ENCODE measurements at places on chromosomes 2 and 18.

GRCh38 chr2:121134728-121135127 lies 150.3 kb downstream of the TFCP2L1 start:
- no peak for DNase-seq

DNA sequence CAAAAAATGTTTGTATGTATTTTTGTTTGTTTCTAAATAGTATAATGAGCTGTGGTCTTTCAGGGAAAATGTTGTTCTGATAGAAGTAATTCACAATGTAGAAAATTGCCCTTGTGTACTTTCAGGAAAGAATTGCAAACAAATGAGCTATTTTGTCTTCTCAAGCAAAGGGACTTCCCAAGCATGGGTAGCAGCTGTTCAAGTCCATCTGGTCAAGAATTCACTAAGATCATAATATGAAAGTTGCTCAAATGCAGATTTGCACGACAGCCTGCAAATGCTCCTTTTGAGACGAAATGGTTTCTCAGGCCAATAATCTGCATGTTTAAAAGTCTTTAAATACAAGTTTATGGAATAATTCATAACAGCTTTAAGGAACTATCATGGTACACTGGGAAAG lies 51.9 kb upstream of the HNMT start:
- no peak for DNase-seq

GRCh38 chr2:11679016-11679415 lies 9.0 kb upstream of the NTSR2 start:
- DNase-seq: no peak

GRCh38 chr18:72799106-72799505 lies 68.7 kb downstream of the NETO1 start:
- DNase-seq: no peak

- DNase-seq: no peak
These were observed 64.0 kb downstream of the LRRTM4 start for GRCh38 chr2:77458216-77458615.

DNA sequence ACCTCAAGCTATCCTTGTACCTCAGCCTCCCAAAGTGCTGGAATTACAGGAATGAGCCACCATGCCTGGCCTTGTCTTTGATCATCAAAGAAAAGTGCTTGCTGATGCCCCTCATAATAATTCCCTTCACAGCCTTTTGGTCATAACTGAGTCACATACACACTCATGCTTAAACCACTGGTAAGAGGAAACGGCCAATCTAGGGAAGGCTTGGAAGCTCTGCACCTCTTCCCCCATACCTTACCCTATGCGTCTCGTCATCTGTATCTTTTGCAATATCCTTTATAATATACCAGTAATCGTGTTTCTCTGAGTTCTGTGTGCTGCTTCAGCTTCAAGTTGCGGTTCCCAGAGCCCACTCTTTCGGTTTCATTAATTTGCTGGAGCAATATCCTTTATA lies 4.8 kb upstream of the RNF138 start:
- no peak for DNase-seq

DNA sequence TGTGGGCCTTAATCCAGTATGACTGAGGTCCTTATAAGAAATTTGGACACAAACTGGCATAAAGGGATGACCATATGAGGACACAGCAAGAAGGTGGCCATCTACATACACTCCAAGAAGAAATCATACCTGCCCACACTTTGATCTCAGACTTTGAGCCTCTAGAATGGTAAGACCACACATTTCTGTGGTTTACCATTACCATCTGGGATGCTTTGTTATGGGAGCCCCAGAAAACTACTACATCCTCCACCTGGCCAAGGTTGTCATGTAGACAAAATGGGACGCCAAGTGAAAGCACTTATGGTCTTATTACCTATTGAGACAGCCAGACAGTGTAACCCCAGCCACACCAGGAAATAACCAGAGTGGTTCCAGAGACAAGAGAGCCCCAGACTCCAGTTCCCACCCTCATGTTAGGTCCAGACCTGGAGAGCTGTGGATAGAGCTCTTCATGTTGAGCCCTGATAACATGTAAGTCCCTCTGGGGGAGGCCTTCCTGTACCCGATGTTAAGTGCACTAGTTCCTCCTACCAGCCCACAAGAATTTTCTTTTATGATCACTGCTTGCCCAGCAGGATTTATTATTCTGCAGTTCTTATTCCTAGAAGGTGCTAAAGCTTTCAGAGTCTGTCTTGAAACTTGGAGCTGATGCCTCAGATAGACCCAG lies 4.6 kb upstream of the ADD2 start:
- DNase-seq: no peak

GRCh38 chr2:28687171-28687570 lies 64.5 kb upstream of the PPP1CB start:
- no peak for DNase-seq

DNA sequence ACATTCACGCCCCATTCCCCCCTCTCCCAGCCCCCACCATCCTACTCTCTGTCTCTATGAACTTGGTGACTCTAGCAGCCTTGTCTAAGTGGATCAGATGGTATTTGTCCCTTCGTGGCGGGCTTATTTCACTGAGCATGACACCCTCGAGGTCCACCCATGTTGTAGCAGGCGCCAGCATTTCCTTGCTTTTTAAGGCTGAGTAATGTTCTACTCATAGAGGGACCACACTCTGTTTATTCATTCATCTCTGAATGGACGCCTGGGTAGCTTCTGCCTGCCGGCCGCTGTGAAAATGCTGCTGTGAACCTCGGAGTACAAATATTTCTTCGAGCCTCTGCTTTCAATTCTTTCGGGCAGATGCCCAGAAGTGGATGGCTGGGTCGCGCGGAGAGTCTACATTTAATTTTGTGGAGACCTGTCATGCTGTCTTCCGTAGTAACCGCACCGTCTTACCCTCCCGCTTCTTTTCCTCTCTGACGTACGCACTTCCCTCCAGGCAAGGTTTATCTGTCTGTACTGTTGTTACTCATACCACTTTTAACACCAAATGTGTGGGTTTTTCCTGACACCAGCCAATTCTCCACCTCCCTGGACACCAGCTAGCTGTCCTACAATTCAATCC lies 5.6 kb downstream of the CROCC2 start:
- DNase-seq: no peak

DNA sequence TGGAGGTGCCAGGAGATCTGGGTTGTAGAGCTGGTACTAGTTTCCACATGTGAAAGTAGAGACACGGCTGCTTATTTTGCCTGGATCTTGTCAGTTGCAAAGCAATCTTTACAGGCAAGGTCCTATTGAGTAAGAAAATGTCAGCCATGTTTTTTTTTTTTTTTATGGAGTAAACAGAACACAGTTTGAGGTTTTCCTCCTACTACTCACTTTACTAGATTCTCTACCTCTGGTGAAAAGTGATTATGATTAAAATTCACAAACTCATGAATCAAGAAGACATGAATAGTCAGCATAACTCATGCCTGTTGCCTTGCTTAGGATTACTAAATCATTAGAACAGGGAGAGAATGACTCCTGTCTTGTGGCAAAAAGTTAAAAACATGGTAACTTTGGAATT lies 70.1 kb upstream of the PNPT1 start:
- DNase-seq: no peak

DNA sequence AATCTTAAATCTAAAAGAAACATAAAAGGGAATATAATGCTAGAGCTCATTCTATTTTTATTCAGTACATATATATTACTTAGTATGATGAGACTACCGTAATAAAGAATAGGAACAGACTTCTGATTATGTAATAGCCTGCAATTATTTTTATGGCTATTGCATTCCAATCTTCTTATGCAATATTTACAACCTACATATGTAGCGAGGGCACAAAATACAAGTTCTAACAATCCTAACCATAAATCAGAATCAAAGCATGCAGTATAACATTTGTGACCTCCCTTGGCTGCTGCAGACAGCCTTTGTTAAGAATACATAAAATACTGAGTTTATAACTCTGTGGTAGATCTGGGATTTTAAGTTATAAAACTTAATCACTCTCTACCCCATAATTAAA lies 177.6 kb downstream of the BABAM2 start:
- DNase-seq: no peak

- DNase-seq: no peak
These were observed 2.9 kb upstream of the SLC40A1 start for GRCh38 chr2:189583227-189584198.

DNA sequence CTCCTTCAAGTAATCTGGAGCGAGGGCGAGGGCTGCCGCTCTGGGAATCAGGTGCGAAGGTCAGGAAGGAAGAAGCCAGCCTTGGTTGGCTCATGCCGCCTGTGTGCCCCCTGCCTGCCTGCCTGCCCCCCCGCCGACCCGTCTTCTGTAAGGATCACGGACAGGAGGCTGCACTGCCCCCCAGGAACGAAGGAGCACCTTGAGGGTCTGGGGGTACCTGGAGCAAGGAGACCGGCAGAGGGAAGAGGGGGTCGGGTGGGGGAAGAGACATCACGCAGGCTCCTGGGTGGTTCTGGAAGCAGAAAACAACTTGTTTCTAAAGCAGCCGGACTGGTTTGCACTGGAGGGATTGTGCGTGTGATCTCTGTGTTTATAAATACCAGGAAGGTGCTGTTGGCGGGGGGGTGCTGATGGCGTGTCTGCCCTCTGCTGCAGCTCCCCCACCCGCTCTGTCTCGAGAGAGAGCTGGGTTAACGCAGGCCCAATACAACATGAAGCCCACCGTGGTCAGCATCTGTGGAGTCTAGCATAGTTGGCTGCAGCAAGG lies 1.7 kb downstream of the FOSL2 start:
- DNase-seq: no peak

DNA sequence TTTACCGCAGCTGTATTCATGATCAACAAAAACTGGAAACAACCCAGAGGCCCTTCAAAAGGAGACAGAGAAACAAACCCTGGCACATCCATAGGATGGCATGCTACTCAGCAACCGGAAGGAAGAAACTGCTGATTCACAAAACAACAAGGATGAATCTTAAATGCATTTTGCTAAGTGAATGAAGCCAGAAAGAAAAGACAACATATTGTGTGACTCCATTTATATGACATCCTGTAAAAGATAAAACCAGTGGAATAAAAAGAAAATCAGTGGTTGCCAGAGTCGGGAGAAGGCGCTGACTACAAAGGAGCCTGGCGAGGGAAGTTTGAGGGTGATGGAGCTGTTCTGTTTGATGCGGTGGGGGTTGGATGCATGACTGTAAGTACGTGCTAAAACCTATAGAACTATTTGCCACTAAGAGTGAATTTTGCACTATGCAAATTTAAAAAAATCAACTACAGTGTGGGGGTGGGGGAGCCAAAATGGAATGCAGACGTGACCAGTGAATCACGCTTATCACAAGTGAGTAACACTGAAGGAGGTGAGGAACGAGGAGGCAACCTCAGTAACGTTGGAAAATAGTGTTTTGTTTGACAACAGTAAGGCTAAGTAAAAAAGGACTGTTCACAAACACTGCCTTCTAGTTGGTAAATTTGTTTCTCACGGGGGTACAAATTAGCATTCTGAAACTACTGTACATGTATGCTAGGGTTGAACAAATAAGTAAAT lies 108.9 kb downstream of the INHBB start:
- no peak for DNase-seq

DNA sequence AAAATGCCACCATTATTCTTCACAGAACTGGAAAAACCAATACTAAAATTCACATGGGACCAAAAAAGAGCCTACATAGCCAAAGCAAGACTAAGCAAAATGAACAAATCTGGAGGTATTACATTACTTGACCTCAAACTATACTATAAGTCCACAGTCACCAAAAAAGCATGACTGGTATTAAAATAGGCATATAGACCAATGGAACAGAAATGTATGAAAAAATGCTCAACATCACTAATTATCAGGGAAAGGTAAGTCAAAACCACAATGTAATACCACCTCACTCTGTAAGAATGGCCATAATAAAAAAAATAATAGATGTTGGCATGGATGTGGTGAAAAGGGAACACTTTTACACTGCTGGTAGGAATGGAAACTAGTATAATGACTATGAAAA lies 158.6 kb downstream of the CDH2 start:
- no peak for DNase-seq

GRCh38 chr2:189836644-189837043 lies 52.4 kb downstream of the PMS1 start:
- DNase-seq: peak; percentile 18

DNA sequence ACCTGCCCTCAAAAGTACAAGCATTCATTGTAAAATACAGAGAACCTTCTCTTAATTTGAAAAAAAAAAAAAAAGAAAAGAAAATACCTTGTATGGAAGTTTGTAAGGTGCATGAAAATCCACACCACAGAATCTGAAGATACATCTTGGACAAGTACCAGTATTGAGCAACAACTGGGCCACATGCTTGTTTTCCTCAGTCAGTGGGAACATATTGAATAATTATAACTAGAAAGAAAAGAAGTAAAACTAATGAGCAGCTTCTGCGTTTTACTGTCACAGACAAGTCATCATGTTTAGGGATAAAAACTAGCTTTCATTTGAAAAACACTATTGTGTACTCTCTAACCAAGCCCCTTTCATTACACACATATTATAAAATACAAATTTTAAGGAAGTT lies 5.8 kb upstream of the PEX13 start:
- DNase-seq: peak; percentile 6

DNA sequence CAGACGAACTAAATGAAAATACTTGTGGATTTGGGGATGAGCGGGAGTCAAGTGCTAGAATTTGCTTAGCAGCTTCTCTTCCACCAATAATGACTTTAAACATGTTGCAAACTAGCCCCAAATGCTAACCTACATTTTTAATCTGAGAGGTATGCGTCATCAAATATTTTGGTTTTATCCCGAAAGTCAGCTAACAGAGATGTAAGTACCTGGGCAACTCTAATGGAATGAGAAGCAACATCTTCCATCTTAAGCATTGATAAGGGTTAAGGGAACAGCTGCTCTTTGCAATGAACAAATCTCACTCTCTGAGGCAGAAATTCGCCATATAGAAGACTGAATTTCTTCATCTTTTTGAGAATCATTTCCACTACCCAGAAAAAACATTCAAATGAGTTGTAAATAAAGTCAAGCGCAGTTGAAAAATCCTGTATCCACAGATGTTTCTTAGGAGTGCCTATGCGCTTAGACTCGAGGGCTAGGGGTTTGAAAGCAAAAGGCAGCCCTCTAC lies 926 bp upstream of the YPEL5 start:
- no peak for DNase-seq

DNA sequence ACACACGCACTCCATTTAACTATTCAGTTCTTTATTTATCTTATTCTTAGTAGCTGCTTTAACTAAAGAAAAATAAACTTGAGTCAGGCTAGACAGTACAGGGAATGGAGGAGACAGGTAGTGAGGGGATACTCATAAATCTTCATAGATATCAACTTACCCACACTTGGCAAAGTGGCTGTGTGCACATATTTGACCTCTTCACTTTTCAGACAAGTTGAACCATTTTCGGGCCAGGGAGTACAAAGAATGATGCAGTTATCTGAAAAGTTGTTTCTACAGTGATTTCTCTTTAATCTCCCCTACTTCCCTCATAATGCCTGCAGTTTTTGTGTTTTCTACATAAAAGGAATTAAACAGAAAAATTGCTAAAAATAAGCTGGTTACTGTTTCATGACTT lies 307.5 kb downstream of the GULP1 start:
- DNase-seq: no peak

All from astrocyte of the cerebellum (primary cell).